NCI-H1092 (cell line): ENCODE measurements at places on chromosomes 3 and 15.

- DNase-seq = no peak
Measured at GRCh38 chr3:141477224-141477623, 9.6 kb upstream of the RASA2 start.

GRCh38 chr3:145377301-145377700, 783.7 kb downstream of the PLOD2 start:
- no peak for DNase-seq

- no peak for DNase-seq
Measured at GRCh38 chr15:82858932-82859331, 49.5 kb downstream of the WHAMM start.

GRCh38 chr3:132079147-132079546, 44.3 kb upstream of the CPNE4 start:
- no peak for DNase-seq

GRCh38 chr3:171514466-171514865, 54.3 kb upstream of the TNIK start:
- no peak for DNase-seq
